GM23338 (cell line): ENCODE measurements at places on chromosomes 11 and 22. TPM values are rescaled to one million over a fixed set of nuclear protein-coding genes. Genes with fewer than 3 reads are reported as not detected.
A peak's percentile ranks its signal among the peaks of the same experiment; 100 is the strongest.

C11orf86 gene
- 0.73 and 0.74 TPM in 2 replicates for polyA plus RNA-seq

- H3K27ac ChIP-seq = no peak overlapping the region
- peaks cover 18% of the 10 kb centered on the region; the same call in 1 of the 2 replicates for H3K4me1 ChIP-seq
- H3K27me3 ChIP-seq = no peaks in the 10 kb centered on the region
- H3K36me3 ChIP-seq = no peaks in the 10 kb centered on the region
- no peak for DNase-seq
- H3K4me3 ChIP-seq = no peak overlapping the region
Observed at GRCh38 chr11:65473278-65473860, 25.5 kb upstream of the MALAT1 start.

GRCh38 chr22:38953577-38954413 is 3.6 kb upstream of the APOBEC3A start:
- H3K36me3 ChIP-seq = no peaks in the 10 kb centered on the region
- no peaks in the 10 kb centered on the region for H3K27me3 ChIP-seq
- no peak overlapping the region for H3K27ac ChIP-seq
- DNase-seq = no peak

HBE1 gene
- not detected in 2 replicates for polyA plus RNA-seq

DNA sequence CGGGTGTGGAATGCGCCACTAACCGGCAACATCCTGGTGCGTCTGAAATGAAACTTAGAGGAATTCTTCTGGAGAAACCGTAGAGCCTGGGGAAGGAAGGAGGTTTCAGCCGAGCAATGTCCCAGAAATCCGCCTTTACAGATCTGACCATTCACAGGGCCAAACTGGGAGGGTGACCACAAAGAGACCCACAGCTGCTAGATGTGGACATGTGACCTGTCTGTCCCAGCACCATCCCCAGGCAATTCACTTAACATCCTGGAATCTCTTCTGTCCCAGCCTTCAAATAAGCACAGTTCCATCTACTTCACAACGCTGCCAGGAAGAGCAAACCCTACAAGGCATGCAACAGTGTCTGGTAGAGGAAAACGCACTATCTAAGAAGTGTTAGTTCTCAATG is 9.8 kb downstream of the MCAT start:
- H3K27ac ChIP-seq = no peak overlapping the region
- H3K27me3 ChIP-seq = no peaks in the 10 kb centered on the region
- H3K4me3 ChIP-seq = no peak overlapping the region
- no peak for DNase-seq
- H3K4me1 ChIP-seq = no peaks in the 10 kb centered on the region; the same call in 1 of the 2 replicates
- peaks cover 4% of the 10 kb centered on the region; the same call in 1 of the 2 replicates for H3K36me3 ChIP-seq

- no peaks in the 10 kb centered on the region for H3K36me3 ChIP-seq
- DNase-seq = peak; percentile 29
- no peak overlapping the region for H3K27ac ChIP-seq
- no peaks in the 10 kb centered on the region for H3K27me3 ChIP-seq
Observed at GRCh38 chr11:111448831-111449557, 63.2 kb downstream of the BTG4 start.

LMO2 gene
- polyA plus RNA-seq = 1.4 and 2.7 TPM in 2 replicates

GRCh38 chr11:108614086-108614485 is 20.5 kb upstream of the EXPH5 start:
- no peaks in the 10 kb centered on the region for H3K27me3 ChIP-seq
- no peak overlapping the region for H3K27ac ChIP-seq
- no peak overlapping the region for H3K4me3 ChIP-seq
- no peak for DNase-seq
- H3K36me3 ChIP-seq = no peaks in the 10 kb centered on the region
- peaks cover 1% of the 10 kb centered on the region; the same call in 1 of the 2 replicates for H3K4me1 ChIP-seq

PHOX2A gene
- 0.23 and 0.31 TPM in 2 replicates for polyA plus RNA-seq

OR2AG1 gene
- 0.07 and 0.16 TPM in 2 replicates for polyA plus RNA-seq

- peak; percentile 44 for DNase-seq
- no peaks in the 10 kb centered on the region for H3K36me3 ChIP-seq
- peaks cover 14% of the 10 kb centered on the region; the same call in 1 of the 2 replicates for H3K4me1 ChIP-seq
- H3K4me3 ChIP-seq = no peak overlapping the region
- H3K27me3 ChIP-seq = no peaks in the 10 kb centered on the region
Observed at GRCh38 chr11:131033151-131033651, 116.9 kb upstream of the SNX19 start.

SMTNL1 gene
- polyA plus RNA-seq = 0.14 and 0.70 TPM in 2 replicates

DNA sequence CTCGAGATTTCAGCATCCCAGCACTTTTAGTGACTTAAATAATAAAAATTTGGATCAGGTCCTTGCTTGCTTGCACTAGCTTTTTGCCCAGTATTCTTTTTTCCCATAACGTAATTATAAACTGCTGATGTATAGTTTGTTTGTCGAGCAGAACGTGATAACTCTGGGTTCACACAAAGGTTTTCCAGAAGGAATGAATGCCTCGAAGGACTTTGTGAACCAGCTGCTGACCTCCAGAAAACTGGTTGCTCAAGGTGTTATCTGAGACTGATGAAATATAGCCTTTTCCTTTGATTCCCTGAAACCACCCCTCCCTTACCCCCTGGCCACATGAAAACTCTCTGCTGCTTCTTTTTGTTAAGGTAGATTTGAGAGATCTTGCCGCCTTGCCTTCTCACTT is 229.1 kb upstream of the CARD18 start:
- no peaks in the 10 kb centered on the region for H3K4me1 ChIP-seq
- peak; percentile 11 for DNase-seq
- H3K27me3 ChIP-seq = no peaks in the 10 kb centered on the region
- H3K4me3 ChIP-seq = no peak overlapping the region

DNA sequence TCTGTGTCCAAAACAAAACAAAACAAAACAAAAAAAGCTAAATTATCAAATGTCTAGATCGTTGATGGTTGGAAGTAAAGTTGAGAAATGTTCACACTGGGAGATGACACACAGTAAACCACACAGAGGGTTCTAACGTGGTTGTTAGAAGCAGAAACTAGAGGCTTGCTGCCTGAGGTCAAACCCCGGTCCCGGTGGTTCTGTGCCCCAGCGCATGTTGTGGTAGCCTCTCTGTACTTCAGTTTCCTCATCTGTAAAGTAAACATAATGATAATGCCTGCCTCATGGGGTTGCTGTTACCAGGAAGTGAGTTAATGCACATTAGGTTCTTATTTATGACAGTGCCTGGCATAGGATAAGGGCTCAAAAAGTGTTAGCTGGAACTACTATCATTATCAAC is 33.4 kb downstream of the PPARA start:
- H3K4me3 ChIP-seq = no peak overlapping the region
- H3K27me3 ChIP-seq = no peaks in the 10 kb centered on the region
- H3K4me1 ChIP-seq = no peaks in the 10 kb centered on the region
- 0 out of 2 replicates have a peak, but pooled peaks cover 3% of the 10 kb centered on the region for H3K36me3 ChIP-seq
- H3K27ac ChIP-seq = no peak overlapping the region

DNA sequence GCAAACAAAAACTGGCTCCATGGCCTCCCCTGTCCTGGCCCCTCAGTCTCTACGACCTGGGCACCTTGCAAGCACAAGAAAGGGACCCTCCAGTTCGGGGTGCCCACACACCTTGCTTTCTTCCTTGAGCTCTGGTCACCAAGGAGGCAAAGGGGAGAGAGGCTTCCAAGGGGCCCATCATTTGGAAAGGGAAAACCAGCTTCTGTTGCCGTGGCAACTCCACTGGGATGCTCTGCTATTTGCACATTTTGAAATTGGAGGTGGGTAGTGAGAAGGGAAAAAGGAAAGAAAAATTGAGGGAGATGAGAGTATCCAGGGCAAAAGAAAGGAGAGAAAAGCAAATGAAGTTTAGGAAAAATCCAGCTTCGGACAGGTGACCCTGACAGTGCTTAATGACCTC is 388.4 kb downstream of the SHANK2 start:
- H3K27me3 ChIP-seq = no peaks in the 10 kb centered on the region
- H3K4me1 ChIP-seq = no peaks in the 10 kb centered on the region
- no peak overlapping the region for H3K4me3 ChIP-seq
- no peak for DNase-seq

DNA sequence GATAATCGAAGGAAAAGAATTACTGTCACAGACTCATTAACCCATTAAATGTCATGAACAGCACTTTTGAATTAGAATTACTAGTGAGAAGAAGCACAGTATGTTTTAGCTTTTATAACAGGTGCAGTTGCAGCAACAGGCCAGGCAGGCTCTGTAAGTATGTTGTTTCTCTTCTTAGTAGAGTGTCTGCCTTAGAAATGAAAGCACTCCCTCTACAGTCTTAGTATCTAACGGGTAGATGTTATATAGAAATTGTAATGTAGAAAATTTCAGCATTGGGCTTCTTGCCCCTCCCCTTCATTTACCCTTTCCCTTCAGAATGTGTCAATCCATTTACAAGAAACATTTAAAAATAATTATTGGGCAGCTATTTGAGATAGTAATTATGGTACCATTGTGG is 87.4 kb downstream of the HIPK3 start:
- peaks cover 13% of the 10 kb centered on the region; the same call in 1 of the 2 replicates for H3K36me3 ChIP-seq
- peak; percentile 8 for DNase-seq
- no peak overlapping the region for H3K4me3 ChIP-seq
- no peaks in the 10 kb centered on the region for H3K4me1 ChIP-seq
- H3K27ac ChIP-seq = no peak overlapping the region

GRCh38 chr11:133889893-133890292 is 44.6 kb upstream of the SPATA19 start:
- no peak overlapping the region for H3K27ac ChIP-seq
- H3K4me1 ChIP-seq = peaks cover 9% of the 10 kb centered on the region
- no peaks in the 10 kb centered on the region for H3K36me3 ChIP-seq
- no peaks in the 10 kb centered on the region for H3K27me3 ChIP-seq
- H3K4me3 ChIP-seq = no peak overlapping the region
- DNase-seq = no peak

DNA sequence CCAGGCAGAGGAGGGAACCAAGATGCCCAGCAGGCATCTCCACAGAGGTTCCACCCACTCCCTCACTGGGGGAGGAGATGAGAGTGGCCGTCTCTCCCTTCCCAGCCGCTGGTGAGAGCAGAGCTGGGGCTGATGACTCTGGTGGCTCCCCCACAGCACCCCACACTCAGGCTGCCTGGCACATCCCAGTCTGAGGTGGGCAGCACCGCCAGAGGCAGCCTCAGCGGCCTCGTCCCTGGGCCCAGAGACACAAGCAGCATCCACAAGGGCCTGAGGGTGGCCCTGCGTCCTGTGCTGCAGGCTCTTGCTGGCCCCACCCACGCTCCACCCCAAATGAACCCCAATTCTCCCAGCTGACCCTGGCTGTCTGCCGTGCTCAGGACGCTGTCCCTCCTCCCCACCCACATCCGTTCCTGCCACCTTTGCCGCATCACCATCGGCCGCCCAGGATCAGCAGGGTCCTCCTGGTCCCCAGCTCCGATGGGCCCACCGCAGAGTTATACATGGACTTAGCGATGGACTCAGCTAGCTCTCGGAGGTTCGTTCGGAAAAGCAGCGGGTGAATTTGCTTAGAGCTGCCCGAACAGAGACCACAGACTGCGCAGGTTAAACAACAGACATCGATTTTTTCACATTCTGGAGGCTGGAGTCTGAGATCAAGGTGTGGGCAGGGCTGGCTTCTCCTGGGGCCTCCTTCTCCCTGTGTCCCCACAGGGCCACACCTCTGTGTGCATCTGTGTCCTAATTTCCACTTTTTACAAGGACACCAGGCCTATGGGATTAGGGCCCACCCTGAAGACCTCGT is 20.2 kb upstream of the CTSD start:
- H3K4me1 ChIP-seq = no peaks in the 10 kb centered on the region
- DNase-seq = no peak
- no peaks in the 10 kb centered on the region for H3K36me3 ChIP-seq
- H3K4me3 ChIP-seq = no peak overlapping the region

DNA sequence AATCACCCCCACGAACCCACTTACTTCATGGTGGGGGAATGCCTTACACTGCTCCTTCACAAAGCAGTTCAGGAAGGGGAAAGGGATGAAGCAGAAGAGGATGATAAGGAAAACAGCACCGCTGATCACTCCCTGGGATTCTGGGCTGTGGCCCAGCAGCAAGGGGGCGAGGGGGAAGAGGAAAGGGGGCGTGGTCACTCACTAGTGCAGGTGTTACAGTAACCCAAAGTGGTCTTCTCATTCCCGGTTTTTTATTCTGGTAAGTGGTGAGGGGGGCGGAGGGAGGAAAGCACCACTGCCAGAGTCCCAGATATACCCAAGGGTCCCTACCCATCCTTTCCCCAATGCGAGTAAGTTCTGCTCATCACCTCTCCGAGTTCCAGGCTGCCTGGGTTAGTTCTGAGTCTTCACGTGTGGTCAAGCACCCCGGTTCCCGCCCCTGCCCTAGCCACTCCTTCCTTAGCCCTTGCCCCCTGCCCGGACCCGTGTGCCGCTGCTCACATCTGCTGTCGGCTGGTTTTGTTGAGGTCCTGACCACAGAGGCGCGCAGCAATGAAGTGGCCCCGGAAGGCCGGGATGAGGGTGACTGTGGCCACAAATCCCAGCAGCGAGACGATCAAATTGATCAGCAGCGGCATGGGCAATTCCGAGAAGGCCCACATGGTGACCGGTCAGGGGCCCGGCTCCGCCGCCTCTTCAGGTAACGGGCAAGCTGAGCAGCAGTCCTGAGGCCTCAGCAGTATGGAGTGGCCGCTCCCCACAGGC is 477 bp downstream of the DPAGT1 start:
- DNase-seq = peak; percentile 76
- peaks cover 14% of the 10 kb centered on the region for H3K36me3 ChIP-seq
- H3K4me3 ChIP-seq = peak overlapping the region; percentile 98
- H3K4me1 ChIP-seq = peaks cover 24% of the 10 kb centered on the region
- no peaks in the 10 kb centered on the region for H3K27me3 ChIP-seq

ZNF408 gene
- 6.1 and 7.8 TPM in 2 replicates for polyA plus RNA-seq

- no peak overlapping the region for H3K27ac ChIP-seq
- no peak for DNase-seq
- no peaks in the 10 kb centered on the region for H3K36me3 ChIP-seq
- H3K4me1 ChIP-seq = 0 out of 2 replicates have a peak, but pooled peaks cover 5% of the 10 kb centered on the region
Observed at GRCh38 chr11:47918370-47918690, 62.0 kb upstream of the PTPRJ start.

C11orf97 gene
- not detected in 2 replicates for polyA plus RNA-seq

DNA sequence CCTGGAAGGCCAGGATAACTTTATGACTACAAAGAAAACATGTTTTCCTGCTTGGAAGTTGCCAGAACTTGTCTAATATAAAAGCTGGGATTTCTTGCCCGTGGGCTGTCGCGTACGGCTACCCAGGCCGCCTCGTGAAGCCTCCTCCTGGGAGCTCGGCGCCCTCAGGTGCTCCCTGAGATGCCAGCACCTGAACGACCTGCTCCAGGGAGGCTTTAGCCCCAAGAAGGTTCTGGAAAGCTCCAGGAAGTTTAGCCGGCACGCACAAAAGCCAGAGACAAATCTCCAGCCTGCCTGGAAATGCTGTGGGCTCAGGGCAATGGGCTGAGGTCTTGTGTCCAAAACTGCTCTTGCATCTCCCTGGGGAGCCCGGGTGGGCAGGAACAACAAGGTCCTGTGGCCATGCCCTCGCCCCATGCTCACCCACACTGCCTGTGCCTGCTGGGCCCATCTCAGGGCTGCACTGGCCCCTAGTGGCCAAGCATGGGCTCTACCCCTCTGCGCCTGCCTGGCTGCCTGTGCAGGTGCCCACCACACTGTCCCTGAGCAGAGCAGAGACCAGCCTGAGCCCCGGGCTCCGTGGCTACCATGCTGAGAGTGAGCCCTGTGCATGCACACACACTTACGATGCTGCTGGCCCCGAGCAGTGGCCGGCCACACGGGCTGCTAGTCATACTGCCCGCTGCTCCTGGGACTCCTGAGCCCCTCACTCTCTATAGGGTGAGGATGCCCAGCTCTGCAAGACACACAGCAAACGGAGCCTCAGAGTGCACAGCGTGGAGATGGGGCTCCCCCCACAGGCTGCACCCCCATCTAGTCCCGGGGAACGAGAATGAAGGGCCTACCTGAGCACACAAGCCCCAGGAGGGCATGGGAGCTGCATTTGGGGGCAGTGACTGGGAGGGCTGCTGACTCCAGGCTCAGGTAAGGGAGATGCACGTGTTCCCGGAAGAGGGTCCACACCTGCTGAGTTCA is 4.9 kb upstream of the CELSR1 start:
- peaks cover 5% of the 10 kb centered on the region; the same call in 1 of the 2 replicates for H3K4me1 ChIP-seq
- H3K4me3 ChIP-seq = no peak overlapping the region
- DNase-seq = peak; percentile 87
- no peaks in the 10 kb centered on the region for H3K36me3 ChIP-seq
- H3K27ac ChIP-seq = no peak overlapping the region
